ENCODE measurements at places on chromosomes 2 and 18.

- no peak for DNase-seq
Observed at GRCh38 chr2:117982376-117983033, 31.4 kb downstream of the CCDC93 start.

GRCh38 chr2:41926614-41927580, 120.9 kb upstream of the PKDCC start:
- DNase-seq = no peak

- no peak for DNase-seq
Observed at GRCh38 chr2:100832885-100833284, 12.9 kb downstream of the NPAS2 start.

DNA sequence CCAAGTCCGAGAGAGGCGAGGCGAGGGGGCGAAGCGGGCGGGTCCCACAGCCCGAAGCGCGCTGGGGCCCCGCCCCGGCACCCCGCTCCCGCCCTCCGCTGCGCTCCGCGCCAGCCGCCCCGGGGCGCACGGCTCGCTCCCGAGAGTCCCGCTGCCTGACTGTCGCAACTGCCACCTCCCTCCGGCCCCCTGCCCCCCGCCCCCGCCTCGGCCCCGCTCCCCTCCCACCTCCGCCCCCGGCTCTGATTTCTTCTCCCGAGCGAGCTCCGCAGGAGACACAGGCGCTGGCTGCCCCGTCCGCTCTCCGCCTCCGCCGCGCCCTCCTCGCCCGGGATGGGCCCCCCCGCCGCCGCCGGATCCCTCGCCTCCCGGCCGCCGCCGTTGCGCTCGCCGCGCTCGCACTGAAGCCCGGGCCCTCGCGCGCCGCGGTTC, at the start of gene WNT6:
Gene WNT6 (plus strand): TSS at position 250 of the 432 bp plus-strand sequence. CDS start 233 bp downstream, outside the sequence.
- DNase-seq = no peak
